Adrenal gland (tissue), 19 donors: ENCODE measurements at places on chromosomes 2 and 18.
A peak's percentile ranks its signal among the peaks of the same experiment; 100 is the strongest.

DNA sequence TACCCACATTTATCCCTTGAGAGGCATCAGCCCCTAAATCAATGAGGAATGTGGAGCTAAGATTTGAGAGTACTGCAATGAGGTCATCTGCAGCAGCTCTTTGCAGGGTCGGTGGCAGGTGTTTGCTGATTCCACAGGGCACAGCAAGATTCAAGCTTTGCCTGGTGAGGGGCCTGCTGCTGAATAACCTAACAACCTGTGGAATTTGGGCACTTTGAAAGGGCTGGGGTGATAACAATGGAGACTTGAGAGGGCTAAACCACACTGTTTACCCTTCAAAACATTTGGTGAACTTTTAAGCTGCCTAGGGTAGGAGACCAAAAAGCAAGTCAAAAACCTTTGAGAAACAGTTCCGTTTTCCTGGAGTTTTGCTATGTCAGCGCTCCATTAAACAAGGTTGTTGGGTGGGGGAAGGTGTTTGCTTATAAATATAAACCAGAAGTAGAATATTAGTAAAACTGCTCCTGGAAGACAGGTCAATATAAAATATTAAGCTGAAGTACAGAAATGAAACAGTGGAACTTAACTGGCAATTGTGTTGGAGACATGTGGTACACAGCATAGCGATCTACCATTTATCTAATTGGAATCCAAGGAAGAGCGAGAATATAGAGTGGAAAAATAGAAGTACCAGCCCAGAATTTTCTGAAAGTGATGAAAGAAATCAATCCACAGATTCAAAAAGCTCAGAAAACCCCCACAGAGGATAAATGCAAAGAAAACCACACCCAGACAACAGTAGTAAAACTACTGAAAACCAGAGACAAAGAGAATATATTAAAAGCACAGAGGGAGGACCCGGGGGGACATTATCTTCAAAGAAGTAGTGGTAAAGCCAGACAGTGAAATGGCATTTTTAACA lies 15.7 kb downstream of the COPS8 start:
- no peaks in the 10 kb centered on the region for H3K27me3 ChIP-seq
- H3K36me3 ChIP-seq: peaks cover 37% of the 10 kb centered on the region
- no peaks in the 10 kb centered on the region for H3K4me1 ChIP-seq
- H3K4me3 ChIP-seq: no peak overlapping the region
- no peak for DNase-seq
- no peak overlapping the region for H3K27ac ChIP-seq

DNA sequence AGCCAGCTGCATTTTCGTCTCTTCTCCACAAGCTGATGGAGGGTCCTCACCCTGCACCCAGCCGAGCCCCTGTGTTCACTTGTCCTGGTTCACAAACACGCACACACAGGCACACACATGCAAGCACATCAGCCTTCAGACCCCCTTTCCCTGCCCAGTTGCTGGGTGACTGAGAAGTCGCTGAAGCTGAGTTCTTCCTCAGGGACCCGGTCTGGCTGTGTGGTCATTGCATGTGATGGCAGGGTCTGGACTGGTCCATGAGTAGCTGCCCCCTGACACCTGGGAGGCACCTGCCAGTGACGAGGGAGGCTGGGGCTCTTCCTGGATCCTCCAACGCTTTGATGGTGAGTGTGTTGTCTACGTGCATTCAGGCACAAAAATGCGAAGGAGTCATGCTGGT lies 546.1 kb upstream of the SALL3 start:
- H3K36me3 ChIP-seq: no peaks in the 10 kb centered on the region
- DNase-seq: no peak
- no peaks in the 10 kb centered on the region for H3K4me1 ChIP-seq
- H3K27ac ChIP-seq: no peak overlapping the region
- H3K27me3 ChIP-seq: no peaks in the 10 kb centered on the region
- H3K4me3 ChIP-seq: no peak overlapping the region

DNA sequence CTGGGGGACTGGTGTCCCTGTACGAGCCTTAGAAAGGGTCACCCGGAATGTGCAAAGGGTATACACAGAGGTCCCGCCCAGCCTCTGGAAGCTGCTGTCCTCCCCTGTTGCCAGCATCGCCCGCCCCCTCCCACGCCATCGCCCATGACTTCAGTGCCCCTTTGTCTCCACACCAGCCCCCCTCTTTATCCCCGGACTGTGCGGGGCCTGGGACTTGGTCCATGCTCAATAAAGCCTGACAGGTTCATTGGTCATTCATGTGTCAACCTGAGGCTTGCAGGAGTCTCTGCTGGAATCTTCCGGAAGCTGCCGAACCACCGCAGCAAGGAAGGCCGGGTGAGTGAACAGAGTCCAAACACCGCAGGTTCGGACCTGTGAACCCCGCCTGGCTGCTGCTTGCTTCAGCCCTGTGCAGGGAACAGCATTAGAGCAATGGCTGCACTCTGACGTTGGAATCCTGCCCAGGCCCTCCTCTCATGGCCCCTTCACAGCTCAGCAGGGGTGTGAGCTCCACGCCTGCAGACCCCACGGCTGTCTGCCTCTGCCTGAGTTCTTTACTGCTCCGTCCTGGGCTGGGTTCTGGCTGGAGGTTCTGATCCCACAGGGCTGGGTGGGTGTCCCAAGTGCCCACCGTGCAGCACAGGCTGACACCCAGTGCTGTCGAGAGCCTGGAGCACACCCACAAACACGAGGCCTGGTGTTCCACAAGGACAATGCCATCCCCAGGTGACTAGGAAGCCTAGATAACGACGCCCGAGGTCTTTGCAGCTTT lies 96.5 kb downstream of the SEPTIN10 start:
- H3K36me3 ChIP-seq: no peaks in the 10 kb centered on the region
- no peak for DNase-seq
- no peaks in the 10 kb centered on the region for H3K4me1 ChIP-seq
- no peaks in the 10 kb centered on the region for H3K27me3 ChIP-seq
- H3K4me3 ChIP-seq: no peak overlapping the region

DNA sequence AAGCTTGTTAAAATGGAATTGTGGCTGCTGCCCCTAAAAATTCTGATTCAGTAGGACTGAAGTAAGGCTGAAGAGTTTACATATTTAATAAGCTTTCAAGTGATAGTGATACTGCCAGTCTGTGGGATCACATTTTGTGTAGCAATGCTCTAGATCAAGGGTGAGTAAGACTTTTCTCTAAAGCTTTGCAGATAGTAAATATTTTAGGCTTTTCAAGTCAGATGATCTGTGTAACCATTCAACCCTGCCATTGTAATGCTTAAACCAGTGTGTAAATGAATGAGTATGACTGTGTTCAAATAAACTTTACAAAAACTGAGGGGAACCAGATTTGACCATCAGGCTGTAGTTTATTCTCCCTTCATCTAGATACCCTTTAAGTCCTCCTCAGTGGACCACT lies 92.7 kb downstream of the PIK3C3 start:
- no peak overlapping the region for H3K4me3 ChIP-seq
- H3K27ac ChIP-seq: no peak overlapping the region
- H3K36me3 ChIP-seq: no peaks in the 10 kb centered on the region
- H3K4me1 ChIP-seq: peaks cover 14% of the 10 kb centered on the region

DNA sequence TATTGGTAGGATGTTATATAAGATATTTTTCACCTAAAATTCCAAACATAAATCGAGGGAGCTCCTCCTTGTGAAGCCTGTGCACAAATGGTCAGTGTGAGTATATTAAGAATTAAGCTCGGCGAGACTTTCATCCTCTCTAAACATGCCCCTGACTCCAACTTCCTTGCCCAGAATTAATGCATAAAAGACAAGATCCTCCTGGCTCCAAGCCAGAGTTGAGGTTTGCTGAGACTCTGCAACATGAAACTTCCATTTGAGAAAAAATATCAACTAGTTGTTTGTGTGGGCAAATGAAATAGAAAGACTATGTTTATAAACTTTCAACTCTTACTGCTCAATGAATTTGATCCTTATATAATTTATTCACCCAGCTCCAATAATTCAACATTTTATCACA lies 68.1 kb downstream of the CCDC178 start:
- H3K4me3 ChIP-seq: no peak overlapping the region
- no peak overlapping the region for H3K27ac ChIP-seq

DNA sequence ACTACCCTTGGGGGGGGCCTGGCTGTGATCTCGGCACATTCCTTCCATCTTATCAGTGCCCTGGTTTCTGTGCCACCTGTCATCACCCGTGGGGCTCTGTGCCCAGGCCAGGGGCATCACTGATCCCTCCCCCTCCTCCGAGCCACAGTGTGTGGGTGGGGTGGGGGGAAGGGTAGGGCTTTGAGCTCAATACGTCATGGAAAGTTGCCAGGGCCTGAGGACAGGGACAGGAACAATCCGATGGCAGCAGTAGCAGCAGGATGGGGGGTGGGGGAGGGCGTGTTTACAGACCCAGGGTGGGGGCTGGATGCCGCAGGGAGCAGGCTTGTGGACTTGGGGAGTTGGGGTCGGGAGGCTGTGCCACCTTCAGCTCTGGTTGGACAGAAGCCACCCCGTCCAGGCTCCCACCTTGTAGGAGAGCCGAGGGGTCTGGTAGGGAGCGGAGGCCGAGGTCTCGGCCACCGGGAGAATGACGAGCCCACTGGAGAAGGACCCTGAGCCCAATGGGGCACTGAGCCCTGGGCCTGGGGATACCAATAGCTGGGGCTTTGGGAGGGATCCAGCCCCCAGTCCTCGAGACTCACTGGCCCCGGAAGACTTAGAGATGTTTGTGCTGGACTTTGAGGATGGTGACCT lies 3.5 kb downstream of the SLC4A3 start:
- peak; percentile 83 for DNase-seq
- no peaks in the 10 kb centered on the region for H3K27me3 ChIP-seq
- H3K36me3 ChIP-seq: no peaks in the 10 kb centered on the region
- peaks cover 28% of the 10 kb centered on the region for H3K4me1 ChIP-seq
- H3K4me3 ChIP-seq: no peak overlapping the region

DNA sequence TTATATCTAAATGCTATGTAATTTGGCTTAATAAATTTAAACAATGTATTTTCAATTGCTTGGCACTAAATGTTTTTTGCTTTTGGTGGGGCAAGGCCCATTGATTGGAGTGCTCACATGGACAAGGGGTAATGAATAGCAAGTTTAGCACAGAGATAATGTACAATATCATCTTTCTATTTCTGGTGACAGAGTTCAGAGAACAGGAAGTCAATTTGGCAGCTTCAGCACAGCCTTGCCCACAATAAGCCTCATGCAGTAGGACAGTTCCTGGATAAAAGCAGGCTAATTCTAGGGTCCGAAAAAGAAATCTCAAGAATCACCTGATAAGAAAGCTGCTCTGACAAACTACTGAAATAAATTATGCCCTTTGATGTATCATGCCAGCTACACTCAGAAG lies 443.9 kb upstream of the FSHR start:
- no peaks in the 10 kb centered on the region for H3K36me3 ChIP-seq
- H3K4me3 ChIP-seq: no peak overlapping the region
- no peak overlapping the region for H3K27ac ChIP-seq
- no peak for DNase-seq
- H3K4me1 ChIP-seq: no peaks in the 10 kb centered on the region
- H3K27me3 ChIP-seq: no peaks in the 10 kb centered on the region

GRCh38 chr2:147824620-147825019 lies 20.2 kb upstream of the ACVR2A start:
- H3K36me3 ChIP-seq: no peaks in the 10 kb centered on the region
- DNase-seq: no peak
- no peak overlapping the region for H3K27ac ChIP-seq
- H3K4me1 ChIP-seq: no peaks in the 10 kb centered on the region

GRCh38 chr2:24725956-24726355 lies 67.2 kb downstream of the PTRHD1 start:
- DNase-seq: no peak
- no peak overlapping the region for H3K27ac ChIP-seq
- H3K4me1 ChIP-seq: peaks cover 10% of the 10 kb centered on the region
- no peak overlapping the region for H3K4me3 ChIP-seq
- no peaks in the 10 kb centered on the region for H3K27me3 ChIP-seq

GRCh38 chr2:42142547-42143184 lies 26.5 kb upstream of the EML4 start:
- no peak overlapping the region for H3K27ac ChIP-seq
- peak; percentile 53 for DNase-seq
- no peaks in the 10 kb centered on the region for H3K36me3 ChIP-seq
- H3K4me1 ChIP-seq: peaks cover 27% of the 10 kb centered on the region
- H3K4me3 ChIP-seq: peak overlapping the region; percentile 34

DNA sequence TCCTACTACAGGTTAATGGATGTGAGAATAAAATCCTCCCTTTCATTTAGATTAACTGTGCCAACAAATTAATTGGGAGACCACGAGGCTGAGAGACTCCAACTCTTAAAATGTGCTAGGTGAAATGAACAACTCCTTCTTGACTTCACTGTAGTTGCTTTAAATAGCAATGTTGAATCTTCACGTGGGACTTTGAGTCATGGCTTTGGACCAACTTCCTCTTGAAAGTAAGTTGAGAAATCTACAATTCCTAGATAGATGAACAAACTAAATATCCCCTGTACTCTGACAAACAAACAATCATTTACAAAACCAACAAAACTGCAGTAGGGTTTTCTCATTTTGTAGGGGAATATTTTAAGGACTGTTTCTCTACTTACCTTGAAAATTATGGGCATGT lies 291.9 kb upstream of the SPRED2 start:
- no peaks in the 10 kb centered on the region for H3K4me1 ChIP-seq
- H3K27ac ChIP-seq: no peak overlapping the region
- DNase-seq: no peak
- no peak overlapping the region for H3K4me3 ChIP-seq

GRCh38 chr2:9188823-9189222 lies 17.8 kb upstream of the ASAP2 start:
- H3K36me3 ChIP-seq: no peaks in the 10 kb centered on the region
- no peak for DNase-seq
- H3K27ac ChIP-seq: no peak overlapping the region
- H3K4me1 ChIP-seq: peaks cover 15% of the 10 kb centered on the region
- H3K27me3 ChIP-seq: no peaks in the 10 kb centered on the region

- no peaks in the 10 kb centered on the region for H3K4me1 ChIP-seq
- H3K4me3 ChIP-seq: no peak overlapping the region
- H3K36me3 ChIP-seq: no peaks in the 10 kb centered on the region
- H3K27me3 ChIP-seq: no peaks in the 10 kb centered on the region
Measured at GRCh38 chr2:160859096-160859495, 301.1 kb upstream of the TANK start.

- H3K27me3 ChIP-seq: no peaks in the 10 kb centered on the region
- DNase-seq: no peak
Measured at GRCh38 chr2:15763822-15764682, 172.4 kb downstream of the DDX1 start.

DNA sequence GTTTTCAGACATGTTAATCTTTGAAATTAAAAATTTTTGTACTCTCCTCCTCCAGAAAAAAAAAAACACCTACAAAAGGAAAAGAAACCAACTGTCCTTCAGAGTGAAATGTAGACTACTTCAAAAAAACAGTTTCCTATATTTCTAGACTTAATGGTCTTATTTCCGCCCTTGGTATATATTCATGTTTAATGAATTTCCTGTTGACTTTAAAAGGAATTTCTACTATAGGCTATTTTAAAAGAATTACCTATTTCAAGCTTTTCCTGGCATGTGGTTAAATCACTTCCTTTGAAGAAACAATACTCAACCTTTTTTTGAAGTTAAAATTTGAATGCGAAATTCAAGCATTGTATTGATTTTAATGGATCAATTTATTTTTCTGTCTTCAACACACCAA lies 29.2 kb downstream of the GULP1 start:
- H3K4me3 ChIP-seq: no peak overlapping the region
- DNase-seq: no peak
- H3K27me3 ChIP-seq: no peaks in the 10 kb centered on the region
- no peaks in the 10 kb centered on the region for H3K36me3 ChIP-seq
